ENCODE measurements at places on chromosomes 7 and 10. TPM values are rescaled to one million over a fixed set of nuclear protein-coding genes. Genes with fewer than 3 reads are reported as not detected.

Gene LIPF
- total RNA-seq: not detected

Gene GALNT17
- total RNA-seq: not detected

Gene CXCL12
- total RNA-seq: not detected

Gene PPRC1
- total RNA-seq: 22.9 TPM

Gene SLC18A3
- not detected for total RNA-seq

Gene ZNF804B
- not detected for total RNA-seq

Gene MRPL43
- total RNA-seq: 45.7 TPM

Gene SPDYE3
- not detected for total RNA-seq

Gene INSYN2A
- not detected for total RNA-seq

Gene PLAC9
- total RNA-seq: 2.1 TPM

Gene ITPRID1
- total RNA-seq: not detected

DNA sequence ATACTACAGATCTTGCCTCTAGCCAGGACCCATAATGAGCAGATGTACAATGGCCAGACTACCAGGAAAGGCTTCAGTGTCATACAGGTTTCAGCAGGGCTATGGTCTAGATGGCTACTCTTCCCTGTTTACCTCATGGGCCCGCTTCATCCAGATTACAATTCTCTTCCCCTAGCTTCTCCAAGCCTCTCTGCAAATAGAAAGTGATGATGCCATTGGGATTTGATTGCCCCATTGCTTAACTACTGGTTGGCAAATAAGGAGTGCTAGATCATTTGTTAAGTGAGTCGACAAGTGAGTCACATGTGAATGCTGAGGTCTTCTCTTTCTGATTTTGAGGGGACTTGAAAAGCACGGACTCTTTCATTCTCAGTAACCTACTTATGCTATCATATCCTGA, 361.5 kb upstream of the LRRTM3 start:
- no peak for DNase-seq

DNA sequence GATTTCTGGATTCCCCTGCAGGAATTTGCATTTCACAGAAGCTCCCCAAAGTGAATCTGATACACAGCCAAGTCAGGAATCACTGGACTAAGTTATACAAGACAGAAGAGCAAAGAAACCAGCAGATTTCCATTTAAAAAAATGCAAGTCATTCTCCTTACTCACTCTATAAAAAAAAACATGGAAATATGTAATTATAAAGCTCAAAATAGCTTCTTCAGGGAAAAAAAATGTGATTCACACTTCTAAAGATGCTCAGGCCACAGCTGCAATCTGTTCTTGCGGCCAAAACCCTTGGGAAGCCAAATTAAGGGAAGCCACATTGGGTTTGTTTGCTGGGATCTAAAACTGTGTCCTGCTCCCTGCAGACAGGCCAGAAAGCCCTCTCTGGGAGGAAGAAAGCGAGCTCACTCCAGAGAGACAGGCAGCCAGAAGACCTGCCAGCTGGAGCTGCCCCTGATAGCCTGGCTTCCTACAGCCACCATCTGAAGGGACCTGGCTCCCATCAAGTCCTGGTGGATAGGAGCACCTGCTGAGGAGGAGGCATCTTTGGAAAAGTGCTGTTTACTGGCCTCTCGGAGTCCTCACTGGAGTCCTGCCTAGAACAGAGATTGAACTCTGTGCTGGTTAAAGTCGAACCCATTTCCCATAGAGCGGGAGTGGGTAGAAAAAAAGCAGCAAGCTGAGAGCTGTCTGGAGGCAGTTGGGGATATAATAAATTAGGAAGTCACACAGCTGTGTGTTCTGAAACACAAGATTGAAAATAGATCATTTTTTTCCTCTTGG, 359.2 kb upstream of the AOAH start:
- DNase-seq: no peak

- DNase-seq: no peak
Observed at GRCh38 chr10:34219753-34220548, 595.1 kb downstream of the PARD3 start.

GRCh38 chr10:52353960-52354394, 39.9 kb downstream of the DKK1 start:
- DNase-seq: no peak

DNA sequence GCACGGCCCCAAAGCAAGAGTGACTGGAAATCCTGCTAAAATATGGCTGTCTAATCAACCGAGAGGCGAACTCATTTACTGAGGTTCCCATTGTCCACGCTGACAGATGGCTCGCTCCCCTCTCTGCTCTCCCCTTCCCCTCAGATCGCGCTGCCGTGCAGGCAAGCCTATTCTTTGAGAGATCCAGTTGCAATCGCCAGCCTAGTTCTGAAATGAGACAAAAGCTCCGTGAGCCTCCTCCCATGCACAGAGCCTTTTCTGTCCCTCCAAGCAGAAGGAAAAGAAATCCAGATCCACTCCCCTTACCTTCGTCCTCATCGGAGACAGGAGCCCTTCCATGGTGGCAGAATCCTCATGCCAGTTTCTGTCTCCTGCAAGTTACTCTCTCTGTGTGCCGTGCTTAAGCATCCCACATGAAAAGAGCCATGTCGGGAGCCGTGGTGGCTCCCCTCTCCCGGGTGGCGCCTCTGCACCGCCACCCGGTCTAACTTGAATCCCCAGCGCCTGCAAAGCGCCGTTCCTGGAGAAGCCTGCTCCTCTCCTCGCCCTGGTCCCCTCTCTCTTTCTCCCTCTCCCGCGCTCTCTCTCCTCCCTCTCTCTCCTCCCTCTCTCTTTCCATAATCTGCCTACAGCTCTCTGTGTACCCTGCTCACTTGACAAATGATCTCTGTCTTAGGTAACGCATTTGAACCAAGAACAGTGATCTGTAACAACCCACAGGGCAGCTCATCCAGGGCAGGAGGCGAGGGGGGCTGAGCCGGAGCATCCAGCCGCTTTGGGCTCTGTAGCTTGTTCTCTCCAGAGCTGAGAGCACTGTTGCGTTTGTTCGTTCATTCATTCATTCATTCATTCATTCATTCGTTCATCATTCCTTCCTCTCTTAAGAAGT, 156.8 kb downstream of the FRMD4A start:
- no peak for DNase-seq

DNA sequence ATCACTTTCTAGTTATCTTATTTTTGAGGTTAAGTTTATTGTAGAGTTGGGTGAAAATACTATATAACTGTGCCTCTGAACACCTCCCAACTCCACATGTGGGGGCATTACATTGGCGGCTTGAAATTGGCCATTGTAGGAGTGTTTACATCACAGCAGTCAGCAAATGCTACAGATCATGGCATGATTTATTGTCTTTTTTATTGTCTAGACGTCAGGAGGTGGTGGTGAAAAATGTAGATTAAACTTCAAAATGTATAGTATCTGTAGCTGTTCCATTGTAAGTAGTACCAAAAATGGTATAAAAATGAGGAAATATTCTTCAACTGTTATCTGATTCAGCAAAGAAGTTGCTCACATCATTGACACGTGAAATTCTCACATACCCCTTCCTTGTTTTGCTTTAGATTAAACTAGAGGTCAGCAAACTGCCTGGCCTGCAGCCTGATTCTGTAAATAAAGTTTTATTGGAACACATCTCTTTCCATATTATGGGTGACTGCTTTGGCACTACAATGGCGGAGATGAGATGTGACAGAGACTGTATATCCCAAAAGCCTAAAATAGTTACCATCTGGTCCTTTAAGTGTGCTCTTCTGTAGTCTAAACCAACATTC, 35.0 kb downstream of the TAF3 start:
- no peak for DNase-seq

GRCh38 chr10:103224133-103224532, 21.6 kb upstream of the RPEL1 start:
- no peak for DNase-seq

DNA sequence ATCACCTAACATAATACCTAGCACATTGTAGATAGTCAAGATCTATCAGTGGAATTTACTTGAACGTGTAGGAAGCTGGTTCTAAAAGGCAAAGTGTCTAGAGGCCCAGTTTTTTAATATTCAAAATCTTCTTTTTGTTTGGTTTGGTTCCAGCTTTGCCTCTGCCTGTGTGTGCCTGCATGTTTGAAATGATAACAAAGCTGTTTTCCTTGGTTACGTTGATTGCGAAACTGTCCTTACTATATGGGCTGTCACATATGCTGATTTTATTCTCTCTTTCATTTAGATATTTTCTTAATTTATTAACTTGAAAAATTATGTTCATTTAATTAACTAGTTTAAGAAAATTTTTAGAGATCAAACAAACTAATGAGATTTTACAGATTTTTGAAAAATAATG, 237.3 kb downstream of the SEMA3A start:
- no peak for DNase-seq

- DNase-seq: no peak
Observed at GRCh38 chr10:133356549-133357284, 1.1 kb downstream of the FUOM start.

DNA sequence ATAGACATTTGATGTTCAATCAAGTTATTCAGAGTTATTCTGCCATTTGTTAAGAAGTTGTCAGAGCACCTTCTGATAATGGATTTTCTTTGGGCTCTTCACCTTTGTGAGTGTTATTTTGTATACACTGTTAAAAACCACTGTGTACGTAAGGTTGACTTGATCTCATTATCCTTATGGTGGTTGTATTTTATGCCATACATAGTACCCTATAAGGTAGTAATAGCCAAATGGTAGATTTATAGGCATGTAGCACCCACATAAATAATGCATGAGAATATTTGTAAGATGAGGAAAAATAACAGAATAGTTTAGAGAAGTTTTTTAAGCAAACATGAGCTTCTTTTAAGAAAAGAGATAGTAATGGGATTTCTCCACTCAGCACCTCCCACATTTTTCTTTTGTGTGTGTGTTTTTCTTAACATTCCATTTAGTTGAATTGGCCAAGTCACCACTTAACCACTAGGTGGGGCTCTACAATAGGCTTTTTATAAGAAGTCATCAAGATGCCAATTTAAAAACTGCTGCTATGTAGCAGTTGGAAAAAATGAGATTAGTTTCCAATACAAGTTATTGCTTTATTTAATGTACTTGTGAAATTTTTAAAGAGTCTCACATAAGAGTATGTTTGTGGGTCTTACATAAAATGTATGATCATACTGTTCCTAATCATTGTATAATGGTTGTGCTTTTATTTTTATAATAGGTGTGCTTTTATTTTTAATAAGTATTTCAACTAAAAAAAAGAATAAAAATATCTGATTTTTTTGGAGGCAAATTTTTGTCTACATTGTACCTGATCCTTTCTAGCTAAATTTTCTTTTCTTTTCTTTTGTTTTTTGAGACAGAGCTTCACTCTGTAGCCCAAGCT, 41.1 kb upstream of the STMP1 start:
- DNase-seq: peak; percentile 26

GRCh38 chr7:95240921-95241320, 83.4 kb downstream of the PON1 start:
- no peak for DNase-seq

- DNase-seq: no peak
Observed at GRCh38 chr7:28151965-28152364, 28.6 kb downstream of the JAZF1 start.

- DNase-seq: no peak
Observed at GRCh38 chr7:38068461-38068860, 109.6 kb upstream of the STARD3NL start.

GRCh38 chr10:74097776-74098175, 52.9 kb downstream of the AP3M1 start:
- DNase-seq: no peak

DNA sequence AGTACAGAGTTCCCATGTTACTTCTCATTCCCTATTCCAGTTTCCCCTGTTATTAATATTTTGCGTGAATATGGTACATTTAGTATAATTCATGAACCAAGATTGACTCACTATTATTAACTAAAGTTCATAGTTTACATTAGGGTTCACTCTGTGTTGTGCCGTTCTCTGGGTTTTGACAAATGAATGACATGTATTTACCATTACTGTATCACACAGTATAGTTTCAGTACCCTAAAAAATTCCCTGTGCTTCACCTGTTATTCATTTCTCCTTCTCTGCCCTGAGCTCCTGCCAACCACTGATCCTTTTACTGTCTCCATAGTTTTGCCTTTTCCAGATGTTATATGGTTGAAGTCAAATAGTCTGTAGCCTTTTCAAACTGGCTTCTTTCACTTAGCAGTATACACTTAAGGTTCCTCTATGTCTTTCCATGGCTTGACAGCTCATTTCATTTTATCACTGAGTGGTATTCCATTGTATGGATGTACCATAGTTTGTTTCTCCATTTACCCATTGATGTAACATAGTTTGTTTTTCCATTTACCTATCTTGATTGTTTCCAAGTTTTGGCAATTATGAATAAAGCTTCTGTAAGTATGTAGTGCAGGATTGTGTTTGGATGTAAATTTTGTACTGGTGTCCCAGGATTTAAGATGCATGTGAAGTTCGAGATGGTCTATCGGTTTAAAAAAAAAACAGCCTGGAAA, 58.8 kb downstream of the CDK14 start:
- DNase-seq: no peak

GRCh38 chr7:11552676-11553296, 279.2 kb downstream of the THSD7A start:
- DNase-seq: no peak

DNA sequence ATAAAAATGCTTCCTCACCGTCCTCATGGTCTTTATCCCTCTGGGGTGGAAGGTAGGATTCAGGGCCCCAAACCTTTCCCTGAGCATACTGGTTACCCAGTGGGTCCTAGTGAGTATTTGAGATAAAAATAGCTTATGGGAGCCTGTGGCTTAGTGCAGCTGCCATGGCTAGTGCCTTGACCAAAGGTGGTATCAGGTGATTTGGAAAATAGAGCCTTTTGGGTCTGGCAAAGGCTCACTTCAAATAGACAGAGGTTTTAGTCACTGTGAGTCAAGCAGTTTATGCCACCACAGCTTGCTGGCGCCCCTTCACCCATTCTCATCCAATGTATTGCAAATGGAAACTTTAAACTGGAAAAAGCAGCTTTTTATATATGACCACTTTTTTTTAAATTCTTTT, 30.4 kb downstream of the PLAU start:
- no peak for DNase-seq

DNA sequence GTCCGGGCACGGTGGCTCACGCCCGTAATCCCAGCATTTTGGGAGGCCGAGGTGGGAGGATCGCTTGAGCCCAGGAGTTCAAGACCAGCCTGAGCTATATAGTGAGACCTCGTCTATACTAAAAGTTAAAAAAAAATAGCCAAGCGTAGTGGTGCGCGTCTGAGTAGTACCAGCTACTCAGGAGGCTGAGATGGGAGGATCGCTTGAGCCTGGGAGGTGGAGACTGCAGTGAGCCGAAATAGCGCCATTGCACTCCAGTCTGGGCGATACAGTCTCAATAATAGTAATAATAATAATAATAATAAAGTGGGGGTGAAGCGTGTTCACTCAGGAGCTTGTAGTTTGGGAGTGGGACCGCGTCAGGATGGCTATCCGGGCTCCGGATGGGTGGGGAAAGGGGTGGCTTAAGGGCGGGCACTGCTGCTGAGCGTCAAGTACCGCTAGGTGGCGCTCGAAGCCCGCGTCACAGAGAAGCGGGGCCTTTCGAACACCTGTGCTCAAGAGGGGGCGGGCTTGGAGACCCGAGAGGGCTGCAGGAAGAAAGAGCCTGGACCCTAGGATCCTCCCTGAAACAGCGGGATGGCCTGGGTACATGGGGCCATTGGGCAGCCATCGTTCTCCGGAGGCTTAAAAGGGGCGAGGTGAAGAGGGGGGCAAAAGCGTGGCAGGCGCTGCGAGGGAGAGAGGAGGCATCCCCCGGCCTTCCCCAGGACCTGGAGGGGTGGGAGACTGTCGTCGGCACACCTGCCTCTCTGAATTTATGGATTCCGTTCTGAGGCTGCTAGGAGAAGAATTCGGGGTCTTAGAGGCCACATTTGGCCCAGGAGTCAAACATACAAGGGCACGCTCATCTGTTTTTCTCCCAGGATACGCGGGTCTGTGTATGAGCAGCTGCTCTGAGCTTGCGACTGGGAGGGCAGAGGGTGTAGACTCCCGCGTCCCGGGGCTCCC, 14.5 kb downstream of the LBX1 start:
- DNase-seq: peak; percentile 49

- DNase-seq: no peak
Observed at GRCh38 chr10:116269619-116270018, 3.4 kb downstream of the GFRA1 start.

Data from PC-9 (cell line).